Progenitor cell of endocrine pancreas (in vitro differentiated cells): ENCODE measurements at places on chromosomes 4 and X. TPM values are rescaled to one million over a fixed set of nuclear protein-coding genes. Genes with fewer than 3 reads are reported as not detected.

DNA sequence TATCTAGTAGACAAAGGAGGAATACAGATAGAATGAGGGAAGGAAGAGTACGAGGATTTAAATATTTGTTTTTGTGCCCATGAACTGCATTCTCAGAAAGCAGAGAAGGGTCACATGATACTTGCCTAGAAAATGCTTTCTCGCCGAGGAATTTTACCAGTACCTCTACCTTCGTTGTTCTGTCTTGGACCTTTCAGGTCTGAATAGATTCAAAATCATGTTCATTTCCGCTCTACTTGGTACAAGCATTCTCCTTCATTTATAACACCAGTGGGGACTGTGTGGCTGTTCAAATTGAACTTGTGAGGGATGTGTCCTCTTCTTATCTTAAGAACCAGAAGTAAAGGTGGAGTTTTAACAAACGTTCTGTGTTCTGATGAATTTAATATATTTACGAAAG lies 1.9 kb downstream of the USP38 start:
- DNase-seq = no peak
- peaks cover 6% of the 10 kb centered on the region for H3K36me3 ChIP-seq
- no peaks in the 10 kb centered on the region for H3K27me3 ChIP-seq
- peak overlapping the region; percentile 97 for H3K4me3 ChIP-seq
- H3K4me1 ChIP-seq = peaks cover 44% of the 10 kb centered on the region
- H3K27ac ChIP-seq = peak overlapping the region; percentile 98

GRCh38 chrX:100424012-100424411 lies 13.9 kb upstream of the PCDH19 start:
- H3K36me3 ChIP-seq = no peaks in the 10 kb centered on the region
- H3K4me1 ChIP-seq = peaks cover 9% of the 10 kb centered on the region
- no peak overlapping the region for H3K4me3 ChIP-seq

GRCh38 chrX:68944211-68944610 lies 115.4 kb downstream of the EFNB1 start:
- DNase-seq = peak; percentile 2
- no peak overlapping the region for H3K4me3 ChIP-seq
- H3K36me3 ChIP-seq = no peaks in the 10 kb centered on the region

- H3K4me1 ChIP-seq = no peaks in the 10 kb centered on the region
- no peak for DNase-seq
- H3K27ac ChIP-seq = peak overlapping the region; percentile 55
- peaks cover 5% of the 10 kb centered on the region for H3K36me3 ChIP-seq
Observed at GRCh38 chrX:154036513-154036912, 16.8 kb upstream of the IRAK1 start.

DNA sequence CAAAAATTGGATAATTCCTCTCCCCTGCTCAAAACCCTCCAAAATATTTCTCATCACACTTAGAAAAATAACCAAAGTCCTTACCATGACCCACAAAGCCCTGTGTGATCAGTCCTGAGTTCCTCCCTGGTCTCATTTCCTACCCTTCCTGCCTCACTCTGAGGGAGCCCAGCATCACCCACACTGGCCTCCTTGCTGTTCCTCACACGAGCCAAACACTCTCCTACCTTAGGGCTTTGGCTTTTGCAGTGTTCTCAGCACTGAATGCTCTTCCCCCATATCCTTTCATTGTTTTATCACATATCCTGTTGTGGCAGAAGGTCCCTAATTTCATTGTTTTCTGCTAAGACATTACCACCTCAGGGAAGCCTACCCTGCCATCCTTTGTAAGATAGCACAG lies 12.2 kb downstream of the MGAT4D start:
- peaks cover 1% of the 10 kb centered on the region for H3K36me3 ChIP-seq
- H3K27me3 ChIP-seq = no peaks in the 10 kb centered on the region
- no peak overlapping the region for H3K27ac ChIP-seq
- H3K4me1 ChIP-seq = no peaks in the 10 kb centered on the region
- no peak overlapping the region for H3K4me3 ChIP-seq
- DNase-seq = no peak

- H3K4me1 ChIP-seq = peaks cover 7% of the 10 kb centered on the region
- H3K27ac ChIP-seq = no peak overlapping the region
Observed at GRCh38 chrX:10676235-10676957, 56.0 kb upstream of the MID1 start.

DNA sequence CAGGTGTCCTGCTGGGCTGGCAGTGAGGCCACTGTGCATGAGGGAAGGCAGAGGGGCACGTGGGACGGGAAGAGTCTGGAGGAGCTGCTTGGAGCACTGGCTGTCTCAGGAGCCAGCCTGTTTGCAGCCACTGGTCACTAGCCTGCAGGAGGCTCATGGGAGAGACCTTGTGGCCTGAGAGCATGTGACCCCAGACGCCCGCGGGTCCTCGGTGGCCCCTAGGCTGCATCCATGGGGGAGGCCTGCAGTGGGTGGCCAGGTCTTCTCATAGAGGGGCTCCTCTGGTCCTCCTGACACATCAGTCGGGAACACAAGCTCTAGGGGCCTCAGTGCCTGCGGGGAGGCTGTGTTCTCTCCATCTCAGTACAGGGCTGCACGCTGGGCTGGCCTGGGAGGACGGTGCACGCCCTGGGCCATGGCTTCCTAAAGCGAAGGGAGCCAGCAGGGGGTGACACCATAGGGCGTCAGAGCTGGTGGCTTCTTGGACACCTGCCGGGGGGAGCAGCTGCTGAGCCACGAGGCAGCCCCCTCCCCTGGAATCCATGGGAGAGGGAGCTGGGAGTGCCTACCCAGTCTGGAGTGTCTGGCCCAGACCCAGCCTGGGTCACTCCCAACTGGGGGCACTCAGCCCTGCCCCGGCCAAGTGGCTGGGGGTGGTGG lies 12.3 kb downstream of the NAT8L start:
- peak overlapping the region; percentile 62 for H3K27ac ChIP-seq
- no peaks in the 10 kb centered on the region for H3K27me3 ChIP-seq
- no peaks in the 10 kb centered on the region for H3K36me3 ChIP-seq
- DNase-seq = no peak

- H3K27ac ChIP-seq = no peak overlapping the region
- peaks cover 20% of the 10 kb centered on the region for H3K4me1 ChIP-seq
- H3K4me3 ChIP-seq = no peak overlapping the region
- no peak for DNase-seq
- no peaks in the 10 kb centered on the region for H3K27me3 ChIP-seq
Observed at GRCh38 chr4:56414135-56414670, 21.2 kb downstream of the PPAT start.

GRCh38 chrX:123851079-123851478 lies 8.8 kb upstream of the XIAP start:
- no peaks in the 10 kb centered on the region for H3K4me1 ChIP-seq
- no peak overlapping the region for H3K27ac ChIP-seq
- H3K27me3 ChIP-seq = no peaks in the 10 kb centered on the region
- DNase-seq = no peak
- no peak overlapping the region for H3K4me3 ChIP-seq
- peaks cover 2% of the 10 kb centered on the region for H3K36me3 ChIP-seq

- peak overlapping the region; percentile 83 for H3K27ac ChIP-seq
- H3K4me1 ChIP-seq = peaks cover 10% of the 10 kb centered on the region
- H3K27me3 ChIP-seq = no peaks in the 10 kb centered on the region
- H3K36me3 ChIP-seq = peaks cover 15% of the 10 kb centered on the region
- no peak overlapping the region for H3K4me3 ChIP-seq
Observed at GRCh38 chr4:2928242-2929176, 34.7 kb downstream of the NOP14 start.

DNA sequence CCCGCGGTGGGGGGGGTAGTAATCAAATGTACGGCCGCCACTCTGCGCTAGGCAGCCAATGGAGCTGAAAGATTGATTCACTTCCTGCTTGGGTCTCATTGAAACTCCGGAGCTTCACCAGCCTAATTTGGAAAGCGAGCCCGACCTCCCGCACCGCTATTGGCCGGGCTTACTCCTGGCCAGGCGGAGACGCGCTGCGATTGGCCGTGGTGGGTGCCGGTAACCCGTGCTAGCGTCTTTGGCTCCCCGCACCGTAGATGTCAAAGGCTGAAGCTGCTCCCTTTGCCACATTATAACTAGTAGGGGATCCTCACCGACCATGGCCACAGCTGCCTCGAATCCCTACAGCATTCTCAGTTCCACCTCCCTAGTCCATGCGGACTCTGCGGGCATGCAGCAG lies at the start of gene POU3F4:
Gene POU3F4, plus strand, starts transcription at position 285 of the 400 bp plus-strand sequence. Its CDS starts 35 bp downstream, at position 320.
- H3K27me3 ChIP-seq = peaks cover 75% of the 10 kb centered on the region
- peak; percentile 39 for DNase-seq
- H3K27ac ChIP-seq = peak within 1 kb of the TSS; percentile 27
- peaks cover 12% of the 10 kb centered on the region for H3K4me1 ChIP-seq
- H3K4me3 ChIP-seq = peak within 1 kb of the TSS; percentile 63

- no peaks in the 10 kb centered on the region for H3K27me3 ChIP-seq
- peaks cover 8% of the 10 kb centered on the region for H3K4me1 ChIP-seq
- no peak overlapping the region for H3K27ac ChIP-seq
- H3K36me3 ChIP-seq = peaks cover 6% of the 10 kb centered on the region
- no peak for DNase-seq
Observed at GRCh38 chr4:119623025-119623424, 5.6 kb downstream of the PDE5A start.

- no peaks in the 10 kb centered on the region for H3K36me3 ChIP-seq
- H3K4me3 ChIP-seq = no peak overlapping the region
- H3K27ac ChIP-seq = no peak overlapping the region
- DNase-seq = no peak
- H3K4me1 ChIP-seq = peaks cover 7% of the 10 kb centered on the region
- peaks cover 4% of the 10 kb centered on the region for H3K27me3 ChIP-seq
Observed at GRCh38 chrX:124232523-124233201, 99.8 kb upstream of the TEX13D start.

- H3K36me3 ChIP-seq = no peaks in the 10 kb centered on the region
- H3K27me3 ChIP-seq = peaks cover 79% of the 10 kb centered on the region
- H3K4me1 ChIP-seq = peaks cover 52% of the 10 kb centered on the region
Observed at GRCh38 chr4:133147921-133148689, 989 bp upstream of the PCDH10 start.

GRCh38 chr4:100833906-100834305 lies 316.1 kb upstream of the EMCN start:
- no peaks in the 10 kb centered on the region for H3K36me3 ChIP-seq
- H3K4me3 ChIP-seq = no peak overlapping the region
- no peak for DNase-seq
- H3K4me1 ChIP-seq = no peaks in the 10 kb centered on the region
- H3K27me3 ChIP-seq = no peaks in the 10 kb centered on the region
- H3K27ac ChIP-seq = no peak overlapping the region

The AMBN gene
- not detected in 2 replicates for total RNA-seq

The CT45A7 gene
- not detected in 2 replicates for total RNA-seq

The VCX gene
- not detected in 2 replicates for total RNA-seq

The MAGEB10 gene
- total RNA-seq = not detected in 2 replicates
